ENCODE measurements at places on chromosomes 13 and 19. TPM values are rescaled to one million over a fixed set of nuclear protein-coding genes. Genes with fewer than 3 reads are reported as not detected.

GRCh38 chr19:55553217-55554182, 8.2 kb upstream of the SBK3 start:
- no peak for DNase-seq
- H3K27me3 ChIP-seq, result no peaks in the 10 kb centered on the region
- H3K27ac ChIP-seq, result no peak overlapping the region
- peaks cover 9% of the 10 kb centered on the region for H3K4me1 ChIP-seq

GRCh38 chr19:45564131-45564780, 20.3 kb downstream of the OPA3 start:
- H3K4me1 ChIP-seq, result no peaks in the 10 kb centered on the region
- H3K27me3 ChIP-seq, result no peaks in the 10 kb centered on the region
- no peaks in the 10 kb centered on the region for H3K36me3 ChIP-seq
- no peak overlapping the region for H3K4me3 ChIP-seq

DNA sequence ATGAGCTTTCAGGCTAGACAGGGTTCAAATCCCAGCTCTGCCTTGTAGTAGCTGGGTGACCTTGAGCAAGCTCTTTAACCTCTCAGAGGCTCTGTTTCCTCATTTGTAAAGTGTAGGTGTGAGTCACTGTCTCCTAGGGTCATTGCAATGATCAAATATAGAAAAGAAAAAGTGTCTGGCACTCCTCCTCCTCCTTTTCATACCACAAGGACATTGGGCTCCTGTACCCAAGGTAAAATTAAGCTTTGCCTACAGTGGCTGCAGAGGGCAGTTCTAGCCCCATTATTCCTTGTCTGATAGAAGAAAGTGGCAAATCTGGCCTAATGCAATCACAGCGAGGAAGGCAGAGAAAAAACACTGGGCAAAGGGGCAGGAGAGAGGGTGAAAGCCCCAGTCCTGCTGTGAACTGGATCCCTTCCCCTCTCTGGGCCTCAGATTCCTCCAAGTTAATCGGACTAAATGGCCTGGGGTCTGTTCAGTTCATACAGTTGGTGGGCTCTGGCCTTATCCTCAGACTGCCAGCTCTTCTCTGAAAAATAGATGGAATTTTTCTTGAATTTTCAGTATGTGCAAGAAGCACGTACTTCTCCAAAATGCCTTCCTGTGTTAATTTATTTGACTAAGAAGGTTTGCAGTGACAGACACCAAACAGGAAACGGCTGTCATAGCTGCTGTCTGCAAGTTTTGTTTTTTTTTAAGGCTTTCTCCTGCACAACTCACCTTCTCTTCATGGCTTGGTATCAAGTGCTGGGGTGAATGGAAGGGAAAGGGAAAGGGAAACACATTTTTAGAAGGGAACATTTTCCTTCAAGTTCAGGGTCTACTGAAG, 35.3 kb downstream of the RGCC start:
- DNase-seq, result no peak
- H3K27me3 ChIP-seq, result no peaks in the 10 kb centered on the region
- no peaks in the 10 kb centered on the region for H3K36me3 ChIP-seq
- H3K4me1 ChIP-seq, result no peaks in the 10 kb centered on the region
- H3K4me3 ChIP-seq, result no peak overlapping the region
- H3K27ac ChIP-seq, result peak overlapping the region; percentile 17

GRCh38 chr19:38437917-38438316, 4.4 kb downstream of the RYR1 start:
- no peak overlapping the region for H3K4me3 ChIP-seq
- H3K36me3 ChIP-seq, result no peaks in the 10 kb centered on the region
- H3K4me1 ChIP-seq, result no peaks in the 10 kb centered on the region
- no peak overlapping the region for H3K27ac ChIP-seq
- no peaks in the 10 kb centered on the region for H3K27me3 ChIP-seq
- no peak for DNase-seq

DNA sequence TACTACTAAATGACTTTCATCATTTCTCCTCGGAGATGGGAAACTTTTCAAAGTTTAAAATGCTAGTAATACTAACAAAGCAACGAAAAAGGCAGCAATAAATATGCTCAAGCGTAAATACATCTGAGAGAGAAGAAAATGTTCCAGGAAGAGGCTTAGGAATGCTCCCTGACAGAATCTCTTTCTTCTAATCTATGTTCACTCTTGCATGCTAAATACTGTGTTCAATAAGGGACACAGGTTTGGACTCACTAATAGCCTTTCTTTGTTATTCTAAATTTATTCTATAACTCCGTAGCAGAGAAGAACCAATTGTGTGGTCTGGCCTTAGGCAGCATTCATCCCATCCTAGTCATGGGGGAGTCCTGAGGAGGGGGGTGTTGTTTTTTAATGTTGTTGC, 823.0 kb downstream of the PCDH9 start:
- no peak for DNase-seq
- no peaks in the 10 kb centered on the region for H3K27me3 ChIP-seq
- no peak overlapping the region for H3K4me3 ChIP-seq
- no peak overlapping the region for H3K27ac ChIP-seq
- H3K36me3 ChIP-seq, result no peaks in the 10 kb centered on the region
- no peaks in the 10 kb centered on the region for H3K4me1 ChIP-seq

- H3K4me1 ChIP-seq, result peaks cover 13% of the 10 kb centered on the region
- H3K27ac ChIP-seq, result no peak overlapping the region
- no peak overlapping the region for H3K4me3 ChIP-seq
- peak; percentile 29 for DNase-seq
These were observed 335 bp upstream of the SOX1 start for GRCh38 chr13:112066624-112067004.

- no peak overlapping the region for H3K27ac ChIP-seq
- no peaks in the 10 kb centered on the region for H3K36me3 ChIP-seq
- no peak overlapping the region for H3K4me3 ChIP-seq
- no peaks in the 10 kb centered on the region for H3K27me3 ChIP-seq
- no peak for DNase-seq
- no peaks in the 10 kb centered on the region for H3K4me1 ChIP-seq
These were observed 138.0 kb downstream of the ENOX1 start for GRCh38 chr13:43648733-43649132.

- no peaks in the 10 kb centered on the region for H3K36me3 ChIP-seq
- H3K27me3 ChIP-seq, result no peaks in the 10 kb centered on the region
- H3K4me3 ChIP-seq, result no peak overlapping the region
- no peak for DNase-seq
These were observed 910.6 kb upstream of the SLITRK5 start for GRCh38 chr13:86760620-86761019.

DNA sequence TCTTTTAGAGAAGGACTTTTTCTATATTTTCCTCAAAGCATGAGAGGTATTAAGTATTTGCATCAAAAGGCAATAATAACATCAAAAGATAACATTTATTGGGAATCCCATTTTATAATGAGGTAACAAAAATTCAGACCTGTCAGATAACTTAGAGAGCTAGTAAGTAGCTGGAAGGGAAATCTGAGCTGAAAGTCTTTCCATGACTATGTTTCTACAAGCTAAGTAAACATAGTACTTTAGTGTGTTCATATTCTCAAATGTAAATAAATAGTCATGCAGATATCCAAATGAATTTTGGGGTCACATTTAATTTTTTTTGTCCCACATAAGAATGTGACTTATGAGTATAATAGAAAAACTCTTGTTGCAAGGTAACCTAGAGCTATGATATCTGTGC, 87.3 kb upstream of the FBXL3 start:
- no peaks in the 10 kb centered on the region for H3K4me1 ChIP-seq
- no peak overlapping the region for H3K4me3 ChIP-seq
- no peak for DNase-seq
- H3K36me3 ChIP-seq, result no peaks in the 10 kb centered on the region

Gene RDH8
- not detected for total RNA-seq

Gene KIR2DL3
- not detected for total RNA-seq

Gene ATP13A1
- 38.7 TPM for total RNA-seq

Gene HTR2A
- not detected for total RNA-seq

Gene VAV1
- 1.3 TPM for total RNA-seq
